ENCODE measurements at places on chromosomes 6 and 20.

DNA sequence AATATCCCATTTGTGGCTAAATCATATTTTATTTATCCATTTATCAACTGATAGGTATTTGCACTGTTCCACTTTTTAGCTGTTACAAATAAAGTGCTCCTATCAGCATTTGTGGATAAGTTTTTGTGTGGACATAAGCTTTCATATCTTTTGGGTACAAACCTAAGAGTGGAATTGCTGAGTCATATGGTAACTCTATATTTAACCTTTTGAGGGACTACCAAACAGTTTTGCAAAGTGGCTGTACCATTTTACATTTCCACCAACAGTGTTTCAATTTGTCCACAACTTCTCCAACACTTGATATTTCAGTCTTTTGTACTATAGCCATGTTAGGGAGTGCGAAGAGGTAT, 23.6 kb upstream of the ECHDC1 start:
- DNase-seq, result no peak

DNA sequence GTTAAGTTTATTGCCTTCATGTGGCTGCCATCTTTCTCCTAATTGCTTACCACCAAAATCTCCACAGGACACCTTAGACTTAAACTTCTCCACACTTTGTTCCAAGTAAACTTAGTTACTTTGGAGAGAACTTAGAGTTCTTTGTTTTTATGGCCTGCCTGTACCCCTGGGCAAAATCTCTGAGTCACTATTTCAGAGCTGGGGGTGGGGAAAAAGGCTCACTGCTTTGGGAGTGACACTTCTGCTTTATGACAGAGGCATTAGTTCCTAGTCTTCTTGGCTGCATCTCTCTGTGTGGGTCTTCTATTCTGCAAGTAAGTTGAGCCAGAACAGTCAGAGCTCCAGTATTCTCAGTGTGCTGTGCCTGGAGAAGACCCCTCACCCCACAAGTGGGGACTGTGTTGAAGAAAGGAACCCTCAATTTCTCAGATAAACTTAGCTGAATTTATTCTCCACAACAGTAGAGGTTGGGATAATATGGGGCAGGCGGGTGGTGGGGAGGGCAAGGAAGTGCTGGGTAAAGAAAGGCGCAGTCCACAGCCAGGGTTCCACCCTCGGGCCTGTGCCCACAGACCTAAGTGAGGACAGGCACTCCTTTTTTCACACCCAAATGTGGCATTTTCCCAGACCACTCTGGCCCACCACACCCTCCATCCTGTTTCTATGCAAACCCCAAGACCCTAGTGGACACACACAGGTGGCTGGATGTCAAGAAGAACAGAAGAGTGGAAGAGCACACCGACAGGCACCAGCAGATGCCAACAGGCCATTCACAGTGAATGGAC, 636.6 kb upstream of the MAN1A1 start:
- DNase-seq, result no peak

DNA sequence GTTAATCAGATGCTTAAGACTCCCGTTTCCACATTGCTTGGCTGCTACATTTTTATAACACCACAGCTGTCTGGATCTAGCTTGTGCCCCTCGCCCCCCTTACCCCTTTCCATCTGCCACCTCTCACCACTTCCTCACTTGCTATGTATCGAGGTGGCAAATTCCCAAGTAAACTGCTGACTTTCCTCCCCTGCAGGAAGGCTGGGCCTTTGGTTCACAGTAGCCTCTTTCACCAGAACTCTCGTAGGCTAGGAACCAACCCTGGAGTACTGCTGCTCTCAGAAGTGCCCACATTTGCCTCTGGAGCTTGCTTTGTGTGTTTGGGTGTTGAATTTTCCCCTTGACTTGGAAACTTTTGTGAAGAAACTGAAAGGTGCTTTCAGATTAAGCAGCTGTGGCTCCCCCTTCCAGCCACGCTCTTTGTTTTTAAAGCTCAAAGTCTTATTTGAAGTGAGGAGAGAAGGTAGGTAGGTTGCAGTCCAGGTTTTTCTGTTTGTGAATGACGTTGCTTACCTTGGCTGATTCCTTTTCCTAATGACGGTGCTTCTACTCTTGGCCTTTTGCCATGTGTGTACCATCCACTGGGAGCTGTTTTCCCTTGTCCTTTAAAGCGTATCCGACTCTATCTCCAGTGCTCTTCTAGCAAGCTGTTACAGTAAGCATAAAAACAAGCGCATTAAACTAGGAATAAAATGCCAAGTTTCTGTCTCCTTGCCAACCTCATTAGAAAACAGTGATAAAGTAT, 90.4 kb downstream of the CARMIL1 start:
- no peak for DNase-seq

GRCh38 chr20:59217173-59217572, 53.6 kb downstream of the ZNF831 start:
- no peak for DNase-seq

DNA sequence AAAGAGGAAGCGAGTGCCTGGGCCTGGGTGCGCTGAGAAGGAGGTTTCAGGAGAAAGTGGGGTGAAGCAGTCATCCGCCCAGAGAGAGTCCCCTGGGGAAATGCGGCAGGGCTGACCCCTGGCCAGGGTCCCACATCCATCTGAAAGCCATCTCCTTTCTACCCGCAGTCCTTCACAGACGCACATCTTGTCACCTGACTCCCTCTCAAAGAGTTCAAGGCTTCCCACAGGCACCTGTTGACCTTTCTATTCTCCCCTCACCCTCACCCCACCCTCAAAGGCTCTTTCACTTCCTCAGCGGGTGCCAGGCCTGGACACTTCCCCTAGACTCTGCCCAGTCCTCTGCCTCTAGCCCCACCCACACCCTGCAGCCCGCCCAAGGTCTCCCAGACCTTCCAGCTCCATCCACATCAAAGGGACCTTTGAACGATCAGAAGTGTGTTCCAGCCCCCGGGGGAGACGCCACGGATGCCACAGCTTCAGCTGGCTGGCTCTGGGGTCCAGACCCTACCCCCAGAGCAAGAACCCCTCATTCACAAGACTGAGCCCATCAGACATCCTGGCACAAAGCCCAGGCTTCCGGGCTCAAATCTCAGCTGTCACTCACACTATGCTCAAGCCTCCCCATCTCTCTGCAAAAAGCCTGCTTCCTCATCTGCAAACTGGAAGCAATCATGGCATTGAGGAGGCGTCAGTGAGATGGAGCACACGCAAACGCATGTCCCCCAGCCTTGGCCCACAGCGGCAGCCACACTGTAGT, 2.1 kb downstream of the CTSZ start:
- no peak for DNase-seq

DNA sequence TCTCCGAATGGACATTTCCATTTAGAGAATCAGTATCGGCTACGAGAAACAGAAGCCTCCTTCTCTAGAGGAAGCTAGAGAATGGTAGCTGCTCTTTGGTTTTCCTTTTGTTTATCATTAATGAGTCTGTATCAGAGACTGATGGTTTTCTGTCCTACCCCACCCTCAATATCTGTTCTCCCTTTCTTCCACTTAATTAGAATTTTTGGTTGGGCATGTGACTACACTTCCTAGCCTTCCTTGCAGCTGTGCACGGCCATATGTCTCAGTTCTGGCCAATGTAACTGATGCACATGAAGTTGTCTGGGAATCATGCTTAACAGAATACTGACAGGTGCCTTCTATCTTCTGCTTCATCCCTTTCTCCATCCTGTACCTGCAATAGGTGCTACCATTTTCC, 19.0 kb downstream of the RNF24 start:
- DNase-seq, result no peak

DNA sequence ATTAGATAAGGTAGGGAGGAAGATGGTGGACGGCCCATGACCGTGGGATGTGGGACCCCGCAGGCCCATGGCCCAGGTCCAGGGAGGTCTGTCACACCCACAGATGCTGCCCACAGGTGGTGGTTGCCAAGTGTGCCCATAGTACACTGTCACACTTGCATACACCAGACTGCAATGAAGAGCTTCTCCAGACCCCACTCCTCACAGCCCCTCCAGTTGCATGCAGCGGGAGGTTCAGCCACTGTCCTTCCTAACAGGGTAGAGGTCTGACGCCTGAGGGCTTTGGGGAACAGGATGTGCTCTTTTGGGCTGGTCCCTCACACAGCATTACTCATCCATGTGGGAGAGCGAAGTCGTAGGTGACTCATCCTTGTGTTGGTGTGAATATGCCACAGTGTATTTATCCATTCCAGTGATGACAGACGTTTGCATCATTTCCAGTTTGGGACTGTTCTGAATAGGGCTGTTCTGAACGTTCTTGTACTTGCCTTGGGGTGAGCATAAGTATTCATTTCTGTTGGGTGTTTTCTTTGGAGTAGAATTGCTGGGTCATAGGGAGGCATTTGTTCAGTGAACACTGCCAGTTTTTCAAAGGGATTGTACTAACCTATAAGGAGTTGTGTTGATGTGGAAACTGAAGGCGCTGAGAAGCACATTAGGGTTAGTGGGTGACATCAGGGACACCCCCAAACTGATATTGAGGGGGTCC, 10.1 kb upstream of the PYGB start:
- DNase-seq, result no peak

- DNase-seq, result no peak
These were observed 32.2 kb downstream of the CARMIL1 start for GRCh38 chr6:25311331-25311840.

- DNase-seq, result no peak
These were observed 245.2 kb downstream of the PKHD1 start for GRCh38 chr6:51842061-51842803.

DNA sequence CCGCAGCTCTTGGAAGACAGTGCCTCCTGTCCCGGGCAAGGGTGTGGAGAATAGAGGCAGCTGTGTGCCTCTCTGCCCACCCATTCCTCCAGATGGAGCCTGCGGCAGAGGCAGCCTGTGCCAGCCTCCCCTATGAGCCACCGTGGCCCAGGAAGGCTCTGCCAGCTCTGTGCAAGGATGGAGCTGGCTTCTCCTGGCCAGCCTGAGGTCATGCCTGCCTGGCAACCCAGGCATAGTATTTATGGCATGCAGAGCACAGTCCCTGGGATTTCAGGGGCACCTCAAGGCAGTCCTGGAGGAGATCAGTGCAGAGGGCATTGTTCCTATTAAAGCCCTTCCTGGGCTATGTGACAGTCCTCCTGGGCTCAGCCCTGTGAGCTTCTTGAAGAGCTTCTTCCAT, 1.5 kb downstream of the EPB41L1 start:
- no peak for DNase-seq

- no peak for DNase-seq
These were observed 67.9 kb downstream of the NCOA7 start for GRCh38 chr6:125858427-125859320.

DNA sequence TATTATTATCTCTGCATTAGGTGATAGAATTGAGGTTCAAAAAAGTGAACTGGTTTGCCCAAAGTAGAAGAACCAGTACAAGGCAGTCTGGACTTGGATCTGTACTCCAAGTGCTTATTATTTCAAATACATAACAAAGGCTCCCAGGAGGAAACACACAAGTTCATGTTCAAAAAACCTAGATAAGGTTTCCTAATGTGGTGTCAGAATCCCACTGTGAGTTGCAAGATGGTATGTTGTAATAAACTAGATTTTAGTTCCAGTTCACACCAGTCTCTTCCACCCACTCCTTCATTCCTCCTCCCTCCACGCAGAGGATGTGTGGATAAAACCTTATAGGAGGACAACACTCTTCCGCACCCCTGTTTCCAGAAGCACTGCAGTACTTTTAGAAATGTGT, 42.8 kb downstream of the KIAA0319 start:
- DNase-seq, result no peak

DNA sequence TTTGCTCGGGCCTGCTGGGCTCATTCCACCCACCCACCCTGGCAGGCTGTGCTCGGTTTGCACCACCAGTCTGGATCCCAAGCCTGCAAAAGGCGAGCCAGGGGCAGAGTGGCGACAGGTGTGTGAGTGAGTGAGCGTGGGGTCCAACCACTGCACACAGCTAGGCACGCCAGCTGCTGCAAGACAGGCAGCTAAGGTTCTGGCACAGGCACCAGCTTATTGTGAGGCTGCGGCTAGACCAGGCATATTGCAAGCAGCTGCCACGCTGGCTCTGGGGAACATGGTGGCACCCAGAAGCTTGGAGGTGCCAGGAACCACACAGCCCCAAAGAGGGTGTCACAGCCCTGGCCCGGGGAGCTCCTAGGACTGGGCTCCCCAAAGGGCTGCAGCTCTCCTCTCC, 205.1 kb downstream of the ANKRD60 start:
- DNase-seq, result no peak

- DNase-seq, result no peak
These were observed 69.1 kb upstream of the TOP1 start for GRCh38 chr20:40959325-40960092.

GRCh38 chr20:20930500-20930899, 175.7 kb downstream of the LINC00237 start:
- DNase-seq, result no peak

- DNase-seq, result peak; percentile 9
These were observed 1.7 kb downstream of the ULBP1 start for GRCh38 chr6:149965194-149966020.

- DNase-seq, result no peak
These were observed 167.4 kb downstream of the COL9A1 start for GRCh38 chr6:70135219-70136160.

GRCh38 chr20:18879262-18879661, 65.7 kb downstream of the SCP2D1 start:
- no peak for DNase-seq

GRCh38 chr6:21476112-21476511, 117.4 kb upstream of the SOX4 start:
- DNase-seq, result no peak

DNA sequence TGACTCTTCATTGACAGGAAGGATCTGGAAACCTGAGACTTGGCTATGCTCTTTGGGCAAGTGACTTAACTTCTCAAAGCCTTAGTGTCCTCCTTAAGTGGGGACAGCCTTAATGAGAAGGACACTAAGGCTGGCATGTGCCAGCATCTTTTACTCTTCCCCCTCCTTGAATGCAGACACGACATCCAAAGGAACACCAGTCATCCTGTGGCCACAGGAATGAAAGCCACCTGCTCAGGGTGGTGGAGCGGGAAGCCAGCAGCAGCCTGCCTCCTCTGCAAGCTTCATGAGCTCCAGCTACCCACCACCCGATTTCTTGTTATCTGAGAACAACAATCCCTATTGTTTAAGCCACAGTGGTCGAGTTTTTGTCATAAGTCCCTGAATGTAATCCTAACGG, 44.5 kb downstream of the TMEM14B start:
- DNase-seq, result no peak

DNA sequence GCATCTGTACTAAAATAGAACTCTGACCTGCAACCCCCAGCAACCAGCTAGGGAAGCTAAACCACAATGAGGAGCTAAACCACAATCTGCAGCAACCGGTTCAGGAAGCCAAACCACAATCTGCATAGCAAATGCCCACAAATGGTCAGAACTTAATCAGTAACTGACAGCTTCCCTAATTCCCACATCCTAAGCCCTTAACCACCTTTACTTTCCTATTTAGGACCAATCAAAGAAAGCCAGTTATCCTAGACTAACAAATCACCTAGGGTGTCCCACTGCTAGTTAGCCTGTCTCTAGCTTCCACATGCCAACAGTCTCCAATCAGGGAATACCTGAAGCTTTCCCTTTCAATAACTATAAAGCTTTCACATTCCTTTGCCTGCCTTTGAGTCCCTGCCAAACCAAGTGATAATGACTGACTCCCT, 424.6 kb upstream of the PTCHD4 start:
- no peak for DNase-seq

GRCh38 chr6:2623295-2623694, 127.4 kb downstream of the MYLK4 start:
- no peak for DNase-seq
